ENCODE measurements at places on chromosomes 7 and 10.
A peak's percentile ranks its signal among the peaks of the same experiment; 100 is the strongest.

DNA sequence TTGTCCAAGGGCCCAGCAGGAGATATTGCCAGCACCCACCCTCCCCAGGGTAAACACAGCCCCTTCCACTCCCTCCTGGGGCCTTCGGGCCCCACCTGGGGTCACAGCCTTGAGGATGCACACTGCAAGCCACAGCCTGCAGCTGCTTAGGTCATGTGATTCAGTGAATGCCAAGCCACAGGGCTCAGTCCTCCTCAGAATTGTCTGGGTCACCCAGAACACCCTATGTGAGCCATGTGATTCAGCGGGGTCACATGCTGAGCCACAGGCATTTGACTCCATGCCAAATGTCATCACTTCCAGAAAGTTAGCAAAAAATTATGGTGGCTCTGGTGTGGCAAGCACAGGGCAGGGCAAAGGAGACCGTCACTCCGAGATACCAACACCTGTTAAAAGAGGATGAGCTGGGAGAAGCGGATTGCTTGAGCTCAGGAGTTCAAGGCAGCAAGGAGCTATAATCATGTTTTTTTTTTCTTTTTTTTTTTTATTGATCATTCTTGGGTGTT lies 17.2 kb upstream of the PSAP start:
- peak; percentile 26 for DNase-seq

DNA sequence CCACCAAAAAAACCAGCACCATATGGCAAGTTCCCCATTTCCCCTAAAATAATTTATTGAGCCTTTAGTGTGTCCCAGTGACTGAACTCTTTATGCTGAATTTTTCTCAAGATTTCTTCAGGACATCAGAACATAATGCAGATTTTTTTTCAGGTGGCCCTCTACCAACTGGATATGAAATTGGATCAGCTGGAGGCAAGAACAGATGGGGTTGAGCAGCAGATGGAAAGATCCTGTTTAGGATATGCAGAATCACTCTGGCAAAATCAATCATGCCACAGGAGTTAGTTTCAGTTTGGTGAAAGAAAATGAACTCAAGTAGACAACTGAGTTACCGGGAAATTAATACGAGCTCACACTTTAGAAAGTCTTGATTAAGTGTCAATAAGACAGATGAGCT lies 761.5 kb upstream of the C7orf33 start:
- DNase-seq: no peak

GRCh38 chr7:139065323-139065722 lies 29.5 kb upstream of the ZC3HAV1L start:
- no peak for DNase-seq

GRCh38 chr10:125121003-125121402 lies 39.4 kb downstream of the CTBP2 start:
- no peak for DNase-seq

- no peak for DNase-seq
Observed at GRCh38 chr7:135320268-135320667, 86.6 kb downstream of the STRA8 start.
